Kidney glomerular epithelial cell (primary cell): ENCODE measurements at places on chromosomes 6 and 20.

GRCh38 chr6:87668013-87668412 is 34.0 kb downstream of the AKIRIN2 start:
- DNase-seq = no peak

DNA sequence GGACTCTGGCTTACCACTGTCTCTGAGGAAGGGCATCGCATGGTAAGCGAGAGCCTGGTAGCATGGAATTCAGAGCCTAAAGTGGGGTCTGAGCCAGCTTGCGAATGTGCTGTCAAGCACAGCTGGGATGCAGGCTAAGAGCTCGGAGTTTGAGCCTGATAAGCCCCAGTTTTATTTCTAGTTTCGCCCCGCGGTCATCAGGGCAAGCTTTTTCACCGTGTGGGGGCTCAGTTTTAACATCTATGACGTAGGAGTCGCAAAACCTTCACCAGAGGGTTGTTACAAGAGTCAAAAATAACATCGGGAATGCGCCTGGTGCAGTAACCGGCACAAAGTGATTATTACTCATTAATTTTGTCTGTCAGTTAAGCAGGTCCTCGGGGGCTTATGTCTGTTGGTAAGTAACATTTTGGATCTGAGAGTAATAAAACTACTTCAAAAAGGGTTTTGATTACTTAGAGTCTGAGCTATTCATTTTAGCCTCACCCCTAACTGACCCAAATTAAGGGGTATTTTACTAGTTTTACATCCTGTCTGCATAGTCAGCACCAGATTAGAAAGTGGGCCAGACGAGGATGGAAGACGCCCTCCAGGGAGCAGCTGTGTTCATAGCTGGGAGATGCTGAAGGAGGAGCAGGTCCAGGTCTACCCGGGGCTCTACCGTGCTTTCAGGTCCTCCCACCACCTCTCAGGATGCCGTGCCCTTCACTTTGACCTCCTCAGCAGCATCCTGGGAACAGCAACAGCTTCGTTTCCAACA is 29.7 kb downstream of the SLC22A23 start:
- no peak for DNase-seq

DNA sequence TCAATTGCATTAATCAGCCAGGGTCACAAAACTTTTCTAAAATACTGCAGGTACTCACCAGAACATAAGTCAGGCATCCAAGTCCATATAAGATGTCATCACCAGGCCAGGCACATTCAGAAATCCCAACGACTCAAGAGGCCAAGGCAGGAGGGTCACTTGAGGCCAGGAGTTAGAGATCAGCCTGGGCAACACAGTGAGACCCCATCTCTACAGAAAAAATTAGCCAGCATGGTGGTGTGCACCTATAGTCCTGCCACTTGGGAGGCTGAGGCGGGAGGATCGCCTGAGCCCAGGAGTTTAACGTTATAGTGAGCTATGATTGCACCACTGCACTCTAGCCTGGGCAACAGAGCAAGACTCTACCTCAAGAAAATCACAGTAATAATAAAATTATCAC is 278.4 kb upstream of the PLN start:
- no peak for DNase-seq

GRCh38 chr6:33787954-33788693 is 806 bp downstream of the LEMD2 start:
- DNase-seq = peak; percentile 32

- peak; percentile 85 for DNase-seq
Measured at GRCh38 chr6:11430036-11430435, 107.5 kb upstream of the TMEM170B start.

DNA sequence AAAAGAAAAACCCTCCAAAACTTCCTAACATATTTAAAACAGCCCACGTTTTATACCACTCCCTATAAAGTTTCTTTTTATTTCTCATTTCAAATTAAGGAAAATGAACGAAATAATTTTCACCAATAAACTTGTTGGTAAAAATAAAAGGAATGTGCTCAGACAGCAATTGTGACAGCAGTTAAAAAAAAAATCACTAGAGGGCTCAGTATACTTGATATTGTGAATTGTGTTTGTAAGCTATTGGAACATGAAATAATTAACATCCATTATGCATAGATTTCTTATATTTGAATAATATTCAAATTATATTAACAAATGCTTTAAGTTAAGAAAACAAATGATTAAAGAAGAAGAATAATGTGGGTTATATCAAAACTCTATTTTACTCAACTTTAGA is 105.5 kb downstream of the ASCC3 start:
- DNase-seq = no peak

DNA sequence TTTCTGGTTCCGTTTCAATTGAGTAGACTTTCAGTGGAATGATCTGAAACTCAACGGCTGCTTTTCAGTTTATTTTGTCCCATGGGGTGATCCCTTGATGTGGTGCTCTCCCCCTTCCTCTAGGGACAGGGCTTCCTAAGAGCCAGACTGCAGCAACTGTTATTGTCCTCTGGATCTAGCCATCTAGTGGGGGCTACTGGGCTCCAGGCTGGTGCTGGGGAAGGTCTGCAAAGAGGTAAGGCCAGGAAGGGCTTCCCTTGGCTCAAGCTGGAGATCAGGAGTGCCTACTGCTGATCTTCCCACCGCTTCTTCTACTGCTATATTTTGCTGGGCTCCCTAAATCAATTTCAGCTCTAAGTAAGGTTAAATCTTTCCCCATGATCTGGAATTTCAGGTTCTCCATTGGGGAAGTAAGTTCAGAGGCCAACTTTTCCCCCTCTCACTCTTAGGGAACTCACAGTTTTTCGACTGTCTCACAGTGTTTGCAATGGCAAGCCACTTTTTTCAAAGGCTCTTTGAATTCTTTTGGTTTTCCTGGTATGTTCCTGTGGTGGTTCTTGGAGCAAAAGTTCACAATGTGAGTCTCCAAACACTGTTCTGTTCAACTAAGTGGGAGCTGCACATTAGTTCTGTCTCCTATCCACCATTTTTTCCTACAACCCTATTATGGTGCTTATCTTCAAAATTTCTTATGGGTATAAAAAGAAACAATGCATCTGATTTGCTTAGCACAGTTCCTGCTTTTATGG is 286.2 kb upstream of the EXOC2 start:
- DNase-seq = no peak
